Iris pigment epithelial cell (primary cell): ENCODE measurements at places on chromosomes 11 and 22.
A peak's percentile ranks its signal among the peaks of the same experiment; 100 is the strongest.

GRCh38 chr11:108591893-108592292, 1.7 kb downstream of the EXPH5 start:
- DNase-seq = no peak

DNA sequence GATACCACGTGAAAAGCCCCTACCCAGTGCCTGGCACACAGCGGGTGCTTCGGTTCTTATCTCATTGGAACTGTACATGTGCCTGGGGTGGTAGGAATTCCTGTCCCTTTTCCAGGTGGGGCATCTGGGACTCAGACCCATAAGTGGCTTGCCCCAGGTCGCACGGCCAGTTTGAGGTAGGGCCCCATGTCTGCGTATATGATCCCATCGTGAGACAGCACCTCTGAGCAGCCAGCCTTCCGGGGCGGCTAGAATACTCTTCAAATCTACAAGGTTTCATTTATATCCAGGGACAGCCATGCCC, 33.5 kb upstream of the SMIM38 start:
- no peak for DNase-seq

DNA sequence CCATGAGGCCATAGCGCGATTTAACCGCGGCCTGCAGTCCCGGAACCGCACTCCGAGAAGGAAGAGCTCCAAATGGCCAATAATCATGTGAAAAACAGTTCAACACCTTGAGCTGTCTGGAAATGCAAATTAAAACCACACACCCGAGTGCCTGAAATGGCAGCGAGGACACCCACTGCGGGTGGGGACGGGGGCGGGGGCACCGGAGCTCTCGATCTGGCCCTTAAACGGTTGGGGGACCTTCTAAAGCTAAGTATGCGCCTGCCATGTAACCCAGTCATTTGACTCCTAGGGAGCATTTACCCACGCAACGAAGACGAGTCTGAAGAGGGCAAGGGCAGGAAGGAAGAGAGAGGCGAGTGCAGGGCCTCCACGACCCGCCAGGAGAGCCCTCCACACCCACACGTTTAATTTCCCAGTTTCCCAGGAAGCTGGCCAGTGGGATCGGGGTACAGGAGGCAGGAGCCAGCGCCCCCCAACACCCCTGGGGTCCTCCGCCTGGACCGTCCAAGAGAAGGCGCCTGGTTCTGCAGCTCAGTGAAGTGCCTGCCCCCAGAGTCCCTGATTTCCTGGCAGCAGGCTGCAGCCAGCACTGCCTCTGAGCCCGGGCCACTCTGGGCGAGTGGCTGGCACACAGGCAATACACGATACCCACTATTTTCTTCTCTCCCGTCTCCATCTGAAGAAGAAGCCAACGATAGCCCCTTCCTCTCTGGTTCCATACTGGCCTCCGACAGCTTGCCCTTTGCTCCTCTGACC, 1.7 kb downstream of the TTLL8 start:
- no peak for DNase-seq

DNA sequence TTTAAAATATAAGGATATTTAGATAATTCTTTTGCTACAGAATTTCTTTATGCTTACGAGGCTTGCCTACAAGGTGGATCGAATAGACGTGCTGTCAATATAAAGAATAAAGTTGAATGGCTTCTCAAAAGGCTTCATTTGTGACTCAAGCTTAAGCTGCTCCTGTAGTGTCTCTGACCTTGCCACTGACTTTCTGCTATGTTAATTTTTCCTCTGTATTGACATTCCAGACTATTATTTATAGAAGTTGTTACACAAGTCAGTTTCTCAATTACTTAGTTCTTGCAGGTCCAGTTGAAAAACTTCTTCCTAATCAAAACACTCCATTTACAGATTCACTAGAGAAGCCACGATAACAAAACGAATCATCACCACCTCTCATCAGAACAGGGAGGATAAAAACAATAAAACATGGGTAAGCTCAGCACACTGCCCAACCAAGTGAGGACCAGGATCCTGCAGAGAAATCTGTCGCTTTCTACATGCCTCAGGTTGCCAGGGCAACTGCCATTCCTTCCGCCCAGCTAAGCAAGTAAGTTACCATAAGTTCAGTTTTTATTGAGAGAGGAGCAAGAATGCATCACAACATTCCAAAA, 39.0 kb upstream of the CHKA start:
- peak; percentile 37 for DNase-seq

GRCh38 chr11:45669956-45670355, 4.5 kb upstream of the CHST1 start:
- DNase-seq = no peak

GRCh38 chr11:2748814-2749554, 49.2 kb upstream of the KCNQ1OT1 start:
- DNase-seq = no peak

DNA sequence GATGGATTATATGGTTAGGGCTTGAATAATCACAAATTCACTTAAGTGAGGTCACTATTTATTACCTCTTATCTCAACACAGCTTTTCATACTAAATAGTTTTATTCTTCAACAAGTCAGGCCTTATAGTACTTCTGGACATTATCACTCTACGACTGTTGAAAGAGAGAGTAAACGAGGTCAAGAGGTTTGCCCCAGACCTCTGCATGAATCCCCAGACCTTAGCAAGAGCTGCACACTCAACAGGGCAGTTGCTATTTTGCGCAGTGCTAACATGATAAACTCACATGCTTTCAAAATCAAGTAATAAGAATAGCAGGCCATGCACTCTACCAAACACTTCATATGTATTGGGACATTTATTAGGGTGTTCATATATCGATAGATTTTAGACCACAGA, 60.5 kb downstream of the DDI1 start:
- DNase-seq = no peak

- DNase-seq = peak; percentile 12
These were observed 884 bp downstream of the IL10RA start for GRCh38 chr11:117986981-117987574.

- DNase-seq = no peak
These were observed 16.1 kb upstream of the TPP1 start for GRCh38 chr11:6635082-6635932.
